ENCODE measurements at places on chromosomes 4 and X. TPM values are rescaled to one million over a fixed set of nuclear protein-coding genes. Genes with fewer than 3 reads are reported as not detected.

DNA sequence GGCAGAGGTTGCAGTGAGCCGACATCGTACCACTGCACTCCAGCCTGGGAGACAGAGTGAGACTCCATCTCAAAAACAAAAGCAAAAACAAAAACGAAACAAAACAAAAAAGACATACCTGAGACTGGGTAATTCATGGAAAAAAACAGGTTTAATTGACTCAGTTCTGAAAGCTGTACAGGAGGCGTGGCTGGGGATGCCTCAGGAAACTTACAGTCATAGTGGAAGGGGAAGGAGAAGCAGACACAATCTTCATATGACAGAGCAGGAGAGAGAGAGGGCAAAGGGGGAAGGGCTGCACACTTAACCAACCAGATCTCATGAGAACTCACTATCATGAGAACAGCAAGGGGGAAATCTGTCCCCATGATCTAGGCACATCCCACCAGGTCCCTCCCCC is 229.5 kb downstream of the STK32B start:
- peaks cover 21% of the 10 kb centered on the region for H3K4me1 ChIP-seq
- H3K36me3 ChIP-seq, result no peaks in the 10 kb centered on the region
- no peak overlapping the region for H3K27ac ChIP-seq

FAM241A gene
- total RNA-seq, result 0.09 TPM

- DNase-seq, result peak; percentile 3
- H3K27ac ChIP-seq, result no peak overlapping the region
- H3K4me1 ChIP-seq, result peaks cover 14% of the 10 kb centered on the region
- H3K4me3 ChIP-seq, result no peak overlapping the region
Measured at GRCh38 chr4:107654694-107655093, 65.3 kb downstream of the PAPSS1 start.

DAPP1 gene
- not detected for total RNA-seq

UCP1 gene
- total RNA-seq, result not detected

- H3K36me3 ChIP-seq, result no peaks in the 10 kb centered on the region
- peaks cover 55% of the 10 kb centered on the region for H3K4me1 ChIP-seq
- peaks cover 98% of the 10 kb centered on the region for H3K27me3 ChIP-seq
- peak overlapping the region; percentile 89 for H3K4me3 ChIP-seq
Measured at GRCh38 chr4:112513971-112514646, 1.9 kb downstream of the NEUROG2 start.

LRP2BP gene
- not detected for total RNA-seq

- peaks cover 8% of the 10 kb centered on the region for H3K4me1 ChIP-seq
- no peak for DNase-seq
- H3K36me3 ChIP-seq, result no peaks in the 10 kb centered on the region
- H3K27ac ChIP-seq, result no peak overlapping the region
- no peak overlapping the region for H3K4me3 ChIP-seq
- no peaks in the 10 kb centered on the region for H3K27me3 ChIP-seq
Measured at GRCh38 chr4:31081366-31081765, 361.2 kb downstream of the PCDH7 start.

DNA sequence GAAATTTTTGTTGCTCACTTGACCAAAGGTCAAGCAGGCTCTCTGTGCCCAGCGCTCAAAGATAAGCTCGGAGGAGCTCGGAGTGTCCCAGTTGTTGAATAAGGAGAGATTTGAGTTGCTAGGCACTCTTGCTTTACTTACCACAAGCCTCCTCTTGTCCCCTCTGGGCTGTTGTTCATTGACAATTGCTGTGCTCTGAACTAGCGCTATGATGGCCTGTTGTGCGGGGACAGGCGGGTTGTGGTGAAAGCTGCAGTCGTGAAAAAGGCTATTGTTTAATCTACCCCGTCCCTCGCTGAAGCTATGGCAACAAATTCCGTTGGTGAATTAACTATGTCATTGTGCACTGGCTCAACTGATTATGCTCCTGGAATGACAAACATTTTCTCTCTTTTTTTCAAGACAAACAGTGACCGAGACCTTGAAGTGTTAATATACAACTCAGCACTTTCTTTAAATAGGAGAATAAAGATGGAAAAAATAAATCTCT is 21.0 kb upstream of the POLA1 start:
- H3K27me3 ChIP-seq, result no peaks in the 10 kb centered on the region
- H3K27ac ChIP-seq, result peak overlapping the region; percentile 96
- peaks cover 40% of the 10 kb centered on the region for H3K4me1 ChIP-seq

LAMTOR3 gene
- 38.9 TPM for total RNA-seq
